ENCODE measurements at places on chromosomes 4 and X.
A peak's percentile ranks its signal among the peaks of the same experiment; 100 is the strongest.

GRCh38 chr4:8595237-8596087, 2.9 kb downstream of the CPZ start:
- no peak for DNase-seq

- no peak for DNase-seq
These were observed 416.1 kb upstream of the FTHL17 start for GRCh38 chrX:31487951-31488350.

- DNase-seq: no peak
These were observed 577.2 kb upstream of the AADAT start for GRCh38 chr4:170666909-170667308.

- DNase-seq: peak; percentile 74
These were observed 123.6 kb upstream of the RBPJ start for GRCh38 chr4:26197018-26197779.

DNA sequence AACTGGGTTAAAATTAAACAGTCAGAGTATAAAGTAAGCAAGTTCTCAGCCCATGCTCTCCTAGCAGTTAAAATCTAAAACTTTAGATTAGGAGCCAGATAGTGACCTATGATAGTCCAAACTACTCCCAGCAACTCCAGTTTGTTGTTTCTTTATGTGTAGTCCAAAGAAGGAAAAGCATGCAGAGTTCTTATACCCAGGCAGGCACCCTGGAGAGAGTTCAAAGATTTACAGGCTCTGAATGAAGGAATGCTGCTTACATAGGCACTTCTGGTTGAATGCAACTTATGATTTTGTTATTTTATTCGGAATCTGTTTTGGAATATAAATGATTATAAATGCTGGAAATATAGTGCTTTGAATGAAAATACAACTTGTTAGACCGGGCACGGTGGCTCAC, 67.2 kb downstream of the GPAT3 start:
- DNase-seq: no peak

DNA sequence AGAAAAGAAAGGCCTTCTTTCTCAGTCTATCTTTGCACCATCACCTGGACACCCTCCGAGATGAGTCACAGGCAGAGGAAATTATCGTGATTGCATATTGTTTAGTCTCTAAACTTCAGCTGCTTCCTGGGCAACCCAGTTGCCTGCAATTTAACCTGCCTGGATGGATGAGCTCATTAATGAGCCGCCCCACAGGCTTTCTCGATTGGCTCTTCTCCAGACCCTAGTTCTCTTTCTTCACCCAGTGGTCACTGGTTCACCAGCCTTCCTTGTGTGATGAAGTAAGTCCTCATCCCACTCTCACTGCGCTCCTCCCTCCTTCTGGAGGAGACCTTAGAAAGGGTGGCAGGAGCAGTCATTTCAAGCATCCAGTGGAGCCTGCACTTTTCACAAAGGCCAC, 94.4 kb downstream of the SOWAHB start:
- no peak for DNase-seq

DNA sequence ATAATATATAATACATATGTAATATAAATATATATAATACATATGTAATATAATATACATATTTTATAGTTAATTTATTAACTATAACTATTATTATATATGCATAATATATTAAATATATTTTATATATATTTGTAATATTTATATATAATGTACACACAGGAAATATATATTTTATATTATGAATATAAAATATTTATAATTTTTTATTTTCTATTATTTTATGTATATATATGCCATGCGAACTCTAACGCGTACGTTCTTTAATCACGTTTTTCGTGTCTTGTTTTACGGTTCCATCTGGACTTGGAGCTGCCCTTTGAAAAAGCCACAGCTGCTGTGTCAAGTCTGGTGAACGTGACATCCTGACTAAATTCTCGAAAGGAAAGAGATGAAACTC, 332.1 kb downstream of the ASMT start:
- DNase-seq: no peak

GRCh38 chr4:7068279-7068842, 497 bp upstream of the GRPEL1 start:
- peak; percentile 100 for DNase-seq

GRCh38 chr4:144578681-144579080, 67.3 kb upstream of the HHIP start:
- DNase-seq: no peak

- no peak for DNase-seq
These were observed 3.5 kb upstream of the MAD2L1 start for GRCh38 chr4:120070196-120070595.

GRCh38 chr4:73772363-73772762, 32.0 kb downstream of the CXCL8 start:
- DNase-seq: no peak

DNA sequence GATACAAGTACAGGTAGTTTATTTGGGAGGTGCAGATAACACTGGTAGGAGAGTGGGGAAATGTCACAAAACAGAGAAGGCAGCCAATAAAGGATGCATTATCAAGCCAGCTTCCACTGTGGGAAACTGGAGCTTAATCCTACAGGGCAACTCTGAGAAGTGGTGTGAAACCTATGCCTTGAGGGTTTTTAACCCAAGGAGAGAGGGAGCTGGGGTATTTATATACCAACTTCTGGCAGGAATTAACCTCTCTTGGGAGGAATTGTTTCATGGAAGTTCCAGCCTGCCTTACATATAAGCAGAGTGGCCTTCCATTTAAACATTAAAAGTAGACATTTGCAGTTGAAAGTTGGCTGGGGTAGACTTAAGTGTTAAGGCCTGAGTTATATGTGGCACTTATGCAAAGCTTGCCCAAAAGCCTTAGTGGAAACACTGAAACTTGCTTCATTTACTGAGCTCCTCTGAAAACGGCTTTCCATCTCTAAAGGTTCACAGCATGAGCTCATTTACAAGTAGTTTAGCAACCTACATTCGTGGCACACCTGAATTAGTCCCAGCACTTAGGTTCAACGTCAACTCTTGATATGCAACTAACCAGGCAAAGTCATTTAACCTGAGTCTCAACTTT, 19.2 kb downstream of the MAGEB17 start:
- no peak for DNase-seq

- DNase-seq: no peak
These were observed at the start of gene TMEM271 for GRCh38 chr4:576245-576821. TMEM271 (minus strand) TSS chr4:576295; CDS start chr4:576062, 233 bp downstream.

GRCh38 chrX:41689711-41690110, 938 bp downstream of the GPR34 start:
- no peak for DNase-seq

GRCh38 chrX:20455001-20455400, 188.3 kb upstream of the RPS6KA3 start:
- DNase-seq: no peak

DNA sequence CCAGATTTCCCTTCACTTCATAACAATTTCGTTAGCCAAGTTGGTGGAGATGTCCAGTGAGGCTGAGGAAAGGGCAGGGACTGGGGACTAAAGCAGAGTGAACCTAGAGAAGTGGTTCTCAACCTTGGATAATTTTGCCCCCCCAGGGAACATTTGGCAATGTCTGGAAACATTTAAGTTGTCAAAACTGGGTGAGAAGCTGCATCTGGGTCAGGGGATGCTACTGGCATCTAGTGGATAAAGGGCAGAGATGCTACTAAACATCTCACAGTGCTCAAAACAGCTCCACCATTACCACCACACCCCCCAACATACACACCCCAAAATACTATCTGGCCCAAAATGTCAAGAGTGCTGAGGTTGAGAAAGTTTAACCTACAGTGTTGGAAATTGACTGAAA, 32.0 kb upstream of the FGF16 start:
- no peak for DNase-seq

GRCh38 chr4:85370400-85371032, 104.4 kb upstream of the ARHGAP24 start:
- DNase-seq: peak; percentile 3

DNA sequence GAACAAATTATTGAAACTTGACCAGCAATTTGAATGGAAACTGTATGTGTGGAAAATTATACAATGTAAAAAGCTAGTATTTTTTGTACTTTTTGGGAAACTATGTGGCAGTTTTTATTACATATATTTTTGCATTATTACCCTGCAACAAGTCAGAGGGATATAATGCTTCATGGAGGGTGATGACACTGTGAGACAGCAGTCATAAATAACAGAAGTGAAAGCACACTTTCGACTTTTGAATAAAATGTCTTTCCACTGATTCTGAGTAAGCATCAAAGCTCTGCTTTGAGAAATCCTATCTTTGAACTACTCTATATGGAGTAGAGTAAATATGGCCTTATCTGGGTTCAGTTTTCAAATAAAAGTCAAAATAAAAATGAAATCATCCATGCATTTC, 122.6 kb upstream of the PABPC4L start:
- no peak for DNase-seq

DNA sequence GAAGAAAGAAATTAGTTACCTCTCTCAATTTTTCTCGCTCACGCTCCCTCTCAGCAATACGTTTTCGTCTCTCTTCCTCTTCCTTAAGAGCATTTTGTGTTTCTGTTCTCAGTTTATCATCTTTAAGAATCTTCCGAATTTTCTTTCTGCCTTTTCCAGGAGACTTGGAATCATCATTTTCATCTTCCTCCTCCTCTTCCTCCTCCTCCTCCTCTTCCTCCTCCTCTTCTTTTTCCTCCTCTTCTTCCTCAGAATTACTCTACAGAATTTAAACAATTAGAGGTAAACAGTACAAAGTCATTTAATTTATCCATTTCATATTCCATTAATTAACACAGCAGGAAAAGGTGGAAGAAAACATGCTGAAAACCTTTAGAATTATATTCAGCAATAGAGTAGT, 133.9 kb downstream of the ATRX start:
- DNase-seq: no peak

GRCh38 chr4:109022961-109023360, 260.1 kb upstream of the ETNPPL start:
- no peak for DNase-seq

DNA sequence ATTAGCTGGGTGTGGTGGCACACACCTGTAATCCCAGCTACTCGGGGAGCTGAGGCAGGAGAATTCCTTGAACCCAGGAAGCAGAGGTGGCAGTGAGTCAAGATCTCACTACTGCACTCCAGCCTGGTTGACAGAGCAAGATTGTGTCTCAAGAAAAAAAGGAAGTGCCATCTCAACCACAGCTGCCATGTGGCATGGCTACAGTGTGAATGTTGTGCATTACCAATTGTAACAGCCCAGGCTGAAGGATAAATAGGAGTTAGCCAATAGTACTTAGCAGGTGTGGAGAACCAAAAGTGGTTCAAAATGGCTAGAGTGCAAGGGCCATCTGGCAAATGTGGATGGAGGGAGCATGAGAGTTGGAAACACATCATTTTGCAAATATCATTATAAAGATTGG, 28.9 kb downstream of the SLC25A5 start:
- no peak for DNase-seq

DNA sequence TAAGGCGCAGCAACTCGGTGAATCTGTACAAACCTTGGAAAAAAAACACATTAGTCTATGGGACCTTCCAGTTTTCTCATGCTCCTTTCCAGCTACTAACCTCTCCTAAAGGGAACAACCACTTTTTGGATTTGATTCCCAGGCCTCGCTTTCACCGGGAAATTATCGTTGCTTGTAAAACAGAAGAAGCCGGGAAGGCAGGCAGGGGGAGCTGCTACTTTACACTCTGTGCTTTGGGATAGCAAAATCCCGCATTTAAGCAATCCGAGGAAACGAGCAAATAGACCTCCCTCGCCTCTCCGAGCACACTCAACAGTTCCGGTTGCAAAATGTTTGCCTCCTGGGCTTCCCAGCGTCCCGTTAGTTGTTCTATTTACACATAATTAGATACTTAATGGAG, 1.2 kb downstream of the CD38 start:
- DNase-seq: no peak

GRCh38 chrX:9635368-9635767, 130.3 kb downstream of the GPR143 start:
- no peak for DNase-seq

DNA sequence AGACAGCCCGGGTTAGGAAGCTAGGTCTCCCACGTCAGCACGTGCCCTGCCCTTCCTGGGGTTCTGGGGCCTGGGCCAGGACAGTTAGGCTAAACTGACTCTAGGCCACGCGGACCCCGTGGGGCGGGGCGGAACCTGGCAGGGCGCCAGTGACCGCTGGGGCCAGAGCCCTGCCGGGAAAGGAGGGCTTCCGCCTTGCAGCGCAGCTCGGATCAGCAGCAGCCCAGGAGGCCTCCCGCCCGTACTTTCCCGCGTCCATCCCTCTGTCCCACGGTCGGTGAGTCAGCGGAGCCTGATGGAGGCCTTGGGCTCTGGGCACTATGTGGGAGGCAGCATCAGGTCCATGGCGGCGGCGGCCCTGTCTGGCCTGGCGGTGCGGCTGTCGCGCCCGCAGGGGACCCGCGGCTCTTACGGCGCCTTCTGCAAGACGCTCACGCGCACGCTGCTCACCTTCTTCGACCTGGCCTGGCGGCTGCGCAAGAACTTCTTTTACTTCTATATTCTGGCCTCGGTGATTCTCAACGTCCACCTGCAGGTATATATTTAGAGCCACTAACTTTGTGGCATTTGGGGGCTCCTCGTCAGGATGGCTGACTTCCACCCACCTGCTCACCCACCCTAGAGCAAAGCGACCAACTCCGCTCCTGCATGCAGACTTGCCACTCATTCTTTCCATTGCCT, at the start of gene SMIM10:
TSS of gene SMIM10 (plus strand) at position 191 of the 681 bp plus-strand sequence. CDS start at position 296, 105 bp downstream.
- DNase-seq: peak; percentile 39

DNA sequence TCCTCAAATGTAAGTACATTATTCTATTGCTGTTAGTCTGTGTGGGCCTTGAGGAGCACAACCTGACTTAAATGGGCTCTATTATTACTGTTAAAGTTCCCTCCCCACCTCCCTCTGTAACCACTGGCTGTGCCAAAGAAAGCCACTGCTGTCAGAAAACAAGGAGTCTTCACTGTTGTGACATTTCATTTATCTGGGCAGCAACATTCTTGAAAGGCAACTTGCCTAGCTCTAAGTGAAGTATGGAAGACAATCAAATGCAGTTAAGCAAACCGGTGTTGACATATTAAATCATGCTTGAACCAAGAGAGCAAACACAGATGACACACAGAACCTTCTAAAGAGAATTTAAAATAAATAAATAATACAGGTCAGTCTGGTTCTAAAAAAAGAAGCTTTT, 81.0 kb downstream of the EPHA5 start:
- DNase-seq: no peak

- peak; percentile 39 for DNase-seq
These were observed 558.2 kb upstream of the DIPK2B start for GRCh38 chrX:45758738-45759397.

GRCh38 chrX:129717892-129718291, 20.9 kb upstream of the XPNPEP2 start:
- no peak for DNase-seq

Measured in activated CD4-positive, alpha-beta T cell treated with anti-CD3 and anti-CD28 coated beads, Interleukin-2, amount 50 U/mL, for 48 hours (primary cell).